ENCODE measurements at places on chromosomes 3 and 15.

DNA sequence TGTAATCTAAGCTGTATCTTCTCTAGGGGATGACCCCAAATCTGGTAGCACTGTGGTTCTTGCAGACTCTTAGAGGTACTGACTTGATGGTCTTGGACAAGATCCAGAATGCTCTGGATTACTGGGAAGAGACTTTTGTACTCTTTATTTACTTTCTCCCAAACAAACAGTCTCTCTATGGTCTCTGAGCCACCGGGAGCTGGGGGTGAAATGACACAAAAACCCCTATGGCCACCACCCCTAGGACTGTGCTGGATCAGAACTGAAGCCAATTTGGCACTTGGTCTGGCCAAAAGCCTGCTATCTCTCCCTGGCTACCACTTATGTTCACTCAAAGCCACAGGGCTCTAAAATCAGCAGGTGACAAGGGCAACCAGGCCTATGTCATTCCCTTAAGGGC is 50.2 kb upstream of the SI start:
- DNase-seq, result no peak

- DNase-seq, result no peak
These were observed 72.7 kb downstream of the PEAK1 start for GRCh38 chr15:77347197-77347596.

DNA sequence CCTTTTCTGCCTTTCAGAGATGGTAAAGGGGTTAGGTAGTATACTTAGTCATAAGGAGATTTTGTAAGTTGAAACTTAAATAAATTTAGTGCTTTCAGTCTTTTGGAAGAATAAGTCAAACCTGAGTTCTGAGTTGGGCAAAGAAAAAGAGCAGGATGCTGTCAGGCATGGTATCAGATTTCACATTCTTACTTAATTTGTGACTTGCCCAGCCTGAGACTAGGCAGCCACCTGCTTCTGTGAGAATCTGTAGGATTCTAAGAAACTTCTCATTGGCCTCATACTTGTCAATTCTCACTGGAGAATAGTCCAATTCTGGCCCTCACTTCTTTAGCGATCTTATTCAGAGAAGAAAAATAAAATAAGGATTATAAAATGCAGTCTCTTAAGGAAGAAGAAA is 577.5 kb downstream of the DIPK2A start:
- DNase-seq, result no peak

- DNase-seq, result no peak
These were observed 125.5 kb upstream of the TRIM42 start for GRCh38 chr3:140552403-140552802.

DNA sequence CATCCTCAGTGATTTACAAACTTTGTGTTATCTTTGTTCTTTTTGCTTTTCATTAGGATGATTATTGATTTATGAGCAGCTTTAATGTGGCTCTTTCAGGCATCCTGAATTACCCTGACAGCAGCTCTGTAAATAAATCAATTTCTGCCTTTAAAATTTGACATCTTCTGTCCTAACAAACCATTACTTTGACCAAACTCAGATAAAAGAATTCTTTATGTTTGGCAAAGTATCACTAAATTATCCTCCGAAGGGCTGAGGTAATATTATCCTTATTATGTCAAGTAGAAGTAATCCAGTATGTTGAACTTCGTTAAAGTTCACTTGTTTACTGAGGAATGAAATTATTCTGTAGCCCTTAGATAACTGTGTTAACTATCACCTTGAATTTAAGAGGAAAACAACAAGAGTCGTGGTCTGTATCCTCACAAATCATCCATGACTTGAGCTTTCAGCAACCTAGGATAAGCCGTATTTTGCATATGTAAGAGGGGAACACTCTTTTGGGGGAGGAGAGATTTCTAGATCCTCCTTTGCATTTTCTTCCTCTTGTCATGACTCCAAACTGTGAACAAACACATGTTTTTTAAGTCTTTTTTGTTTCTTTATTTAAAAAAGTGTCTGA is 173.2 kb upstream of the STAC start:
- DNase-seq, result no peak

DNA sequence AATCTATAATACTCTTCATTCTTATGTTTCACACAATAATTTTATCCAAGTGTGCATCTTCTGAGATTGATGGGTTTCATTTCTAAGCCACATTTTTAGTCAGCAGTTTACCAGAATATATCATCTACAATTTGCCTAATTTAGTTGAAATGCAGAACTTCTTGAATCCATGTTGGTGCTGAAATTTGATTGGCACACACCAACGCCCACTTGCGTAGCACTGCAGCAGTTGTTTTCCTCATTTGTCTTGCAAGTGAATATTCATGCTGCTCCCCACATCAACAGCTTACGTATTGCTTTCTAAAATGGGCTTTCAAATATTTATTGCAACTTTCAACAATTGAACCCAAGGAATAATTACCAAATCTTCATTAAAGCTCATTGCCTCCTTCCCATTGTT is 87.8 kb upstream of the CTDSPL start:
- DNase-seq, result no peak

GRCh38 chr15:60740787-60741354 is 261.9 kb upstream of the ICE2 start:
- DNase-seq, result no peak

DNA sequence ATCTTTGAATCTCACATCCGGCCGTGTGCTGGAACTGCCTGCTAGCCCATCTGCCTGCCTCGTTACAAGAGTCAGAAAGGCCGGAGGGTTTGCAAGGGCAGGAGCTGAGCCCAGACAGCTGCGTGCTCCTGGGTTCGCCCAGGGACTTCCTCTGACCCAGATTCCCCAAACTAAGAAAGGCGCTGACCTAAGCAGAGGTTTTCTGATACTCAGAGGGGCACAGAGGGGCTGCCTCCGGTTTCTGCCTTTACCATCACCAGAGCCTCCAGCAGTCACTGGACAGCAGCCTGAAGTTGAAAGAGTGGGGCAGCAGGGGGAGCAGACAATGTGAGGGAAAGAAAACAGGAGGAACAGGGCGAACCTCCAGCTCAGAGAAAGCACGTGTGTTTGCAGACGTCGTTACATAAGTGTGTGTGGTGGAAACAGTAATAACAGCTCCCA is 33.4 kb upstream of the RAD18 start:
- no peak for DNase-seq

- DNase-seq, result no peak
These were observed 481.3 kb downstream of the NAALADL2 start for GRCh38 chr3:175340338-175341015.

GRCh38 chr3:2603692-2604289 is 505.1 kb downstream of the CNTN4 start:
- DNase-seq, result no peak

- no peak for DNase-seq
These were observed 308.2 kb upstream of the WNT5A start for GRCh38 chr3:55795296-55795695.

- DNase-seq, result no peak
These were observed 139.9 kb downstream of the SRGAP3 start for GRCh38 chr3:9109568-9109914.

DNA sequence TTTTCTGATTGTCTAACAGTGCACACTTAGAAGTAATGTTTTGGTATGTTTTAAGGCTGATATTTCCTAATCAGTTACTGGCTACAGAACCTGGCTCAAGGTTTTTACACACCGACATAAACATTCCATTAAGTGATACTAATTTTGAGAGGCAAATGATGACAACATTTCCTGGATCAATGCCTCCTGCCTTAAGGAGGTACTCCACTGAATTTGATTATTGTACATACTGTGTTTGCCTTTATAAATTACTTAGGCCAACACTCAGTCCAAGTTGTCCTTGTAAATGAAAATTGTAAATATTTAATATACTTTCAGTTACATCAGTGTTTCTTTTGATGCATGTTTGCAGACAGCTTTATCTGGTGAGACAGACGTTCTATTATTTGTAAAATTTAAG is 24.2 kb upstream of the LXN start:
- DNase-seq, result no peak

DNA sequence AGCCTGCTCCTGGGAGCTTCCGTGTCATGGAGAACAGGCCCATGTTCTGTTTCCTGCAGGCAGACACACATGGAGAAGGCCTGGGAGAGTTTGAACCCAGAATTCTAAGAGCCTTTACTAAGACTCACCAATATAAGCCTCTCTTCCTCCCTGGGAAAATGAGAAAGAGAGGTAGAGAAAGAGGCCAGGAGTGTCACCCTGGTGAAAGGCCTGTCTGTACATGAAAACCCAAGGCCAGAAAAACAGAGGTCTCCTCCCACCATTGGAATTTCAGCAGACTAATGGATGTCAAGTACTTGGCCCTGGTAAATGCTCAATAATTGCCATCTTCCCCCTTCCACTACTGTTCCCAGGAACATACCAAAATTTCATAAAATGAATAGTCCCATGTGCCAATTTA is 117.6 kb downstream of the TOP2B start:
- DNase-seq, result no peak

GRCh38 chr3:156383441-156384025 is 171.4 kb downstream of the SSR3 start:
- no peak for DNase-seq

GRCh38 chr15:73225358-73226015 is 143.3 kb downstream of the HCN4 start:
- no peak for DNase-seq

- DNase-seq, result no peak
These were observed 159.6 kb upstream of the KCNH8 start for GRCh38 chr3:18988614-18989229.

- no peak for DNase-seq
These were observed 72.2 kb downstream of the ATP8B4 start for GRCh38 chr15:50046867-50047266.

DNA sequence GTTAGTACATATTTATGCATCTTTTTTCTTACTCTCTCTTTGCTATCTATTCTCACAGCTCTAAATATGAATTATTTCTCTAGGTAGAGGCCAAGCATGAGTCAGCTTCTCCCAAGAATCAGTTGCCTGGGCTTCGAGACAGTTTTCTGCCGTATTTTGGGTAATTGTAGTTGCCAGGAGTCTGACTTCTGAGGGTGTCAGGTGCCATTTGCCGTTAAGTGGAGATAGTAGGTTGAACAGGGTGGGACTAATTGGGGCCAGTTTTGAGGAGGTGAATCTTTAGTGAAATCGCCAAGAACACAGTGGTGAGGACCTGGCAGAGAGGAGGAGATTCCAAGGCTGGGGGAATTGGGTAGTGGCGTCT is 7.8 kb upstream of the NRROS start:
- no peak for DNase-seq

GRCh38 chr15:27427276-27427675 is 456.3 kb downstream of the GABRG3 start:
- no peak for DNase-seq
